ENCODE measurements at places on chromosomes 3 and 15.

- no peak for DNase-seq
Measured at GRCh38 chr3:72437661-72438406, 410.4 kb downstream of the SHQ1 start.

DNA sequence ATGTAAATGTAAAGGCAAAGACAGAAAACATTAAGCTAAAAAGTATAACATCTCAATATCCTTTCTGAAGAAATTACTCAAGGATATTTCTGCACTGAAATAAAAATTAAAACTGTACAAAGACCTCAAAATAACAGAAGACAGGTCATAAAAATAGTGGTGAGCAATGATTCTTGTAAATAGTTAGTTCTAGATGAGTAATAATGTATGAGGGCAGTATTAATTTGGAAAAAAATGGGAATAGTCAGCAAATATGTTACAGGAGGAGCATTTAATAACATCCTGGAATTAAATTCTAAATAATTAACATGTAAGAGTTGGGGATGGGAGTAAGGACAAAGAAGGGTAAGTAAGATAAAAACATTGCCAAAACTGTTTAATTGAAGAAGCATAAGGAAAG is 247.5 kb downstream of the DTWD1 start:
- DNase-seq, result no peak

DNA sequence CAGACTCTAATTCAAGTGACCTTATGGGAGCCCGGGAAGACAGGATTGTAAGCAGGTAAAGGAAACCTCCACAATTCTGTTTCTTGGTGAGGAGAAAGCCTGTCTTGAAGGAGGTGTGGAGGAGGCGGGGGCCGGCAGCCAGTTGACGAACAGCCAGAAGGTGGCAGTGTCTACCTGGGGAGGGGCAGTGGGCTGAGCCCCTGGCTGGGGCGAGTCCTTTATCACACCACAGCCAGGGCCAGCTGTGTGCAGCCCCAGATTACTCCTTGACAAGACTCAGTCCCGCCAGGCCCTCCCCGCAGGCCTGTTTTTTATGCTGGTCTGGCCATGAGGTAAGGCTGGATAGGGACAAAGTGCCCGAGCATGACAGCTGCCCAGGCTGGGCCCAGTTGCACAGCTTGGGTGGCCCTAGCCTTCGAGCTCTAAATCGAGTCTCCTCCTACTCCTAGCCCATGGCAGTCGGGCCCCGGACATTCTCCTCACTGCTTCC is 40.9 kb upstream of the IDH2 start:
- peak; percentile 76 for DNase-seq

- no peak for DNase-seq
Measured at GRCh38 chr15:67116742-67117141, 51.3 kb downstream of the SMAD3 start.

- no peak for DNase-seq
Measured at GRCh38 chr15:43799209-43799944, 643 bp downstream of the SERINC4 start.

- no peak for DNase-seq
Measured at GRCh38 chr3:161854232-161854771, 357.7 kb downstream of the OTOL1 start.

DNA sequence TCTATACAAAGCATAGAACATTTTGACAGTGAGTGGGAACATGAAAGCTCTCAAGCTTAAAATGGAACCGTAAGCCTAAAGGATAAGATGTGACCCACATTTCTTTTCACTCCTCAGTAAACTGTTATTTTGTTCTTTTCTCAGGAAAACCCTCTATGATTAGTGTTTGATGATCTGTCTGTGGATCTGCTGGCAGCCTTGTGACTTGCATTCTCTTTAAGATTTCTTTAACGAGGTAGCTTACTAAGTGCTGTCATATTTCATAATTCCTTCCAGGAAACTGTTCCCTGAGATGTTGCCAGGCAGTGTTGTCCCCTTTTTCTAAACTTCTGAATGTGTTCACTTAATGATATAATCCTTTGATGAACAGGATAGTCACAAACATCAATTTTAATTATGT is 167.6 kb downstream of the PYDC2 start:
- DNase-seq, result no peak

DNA sequence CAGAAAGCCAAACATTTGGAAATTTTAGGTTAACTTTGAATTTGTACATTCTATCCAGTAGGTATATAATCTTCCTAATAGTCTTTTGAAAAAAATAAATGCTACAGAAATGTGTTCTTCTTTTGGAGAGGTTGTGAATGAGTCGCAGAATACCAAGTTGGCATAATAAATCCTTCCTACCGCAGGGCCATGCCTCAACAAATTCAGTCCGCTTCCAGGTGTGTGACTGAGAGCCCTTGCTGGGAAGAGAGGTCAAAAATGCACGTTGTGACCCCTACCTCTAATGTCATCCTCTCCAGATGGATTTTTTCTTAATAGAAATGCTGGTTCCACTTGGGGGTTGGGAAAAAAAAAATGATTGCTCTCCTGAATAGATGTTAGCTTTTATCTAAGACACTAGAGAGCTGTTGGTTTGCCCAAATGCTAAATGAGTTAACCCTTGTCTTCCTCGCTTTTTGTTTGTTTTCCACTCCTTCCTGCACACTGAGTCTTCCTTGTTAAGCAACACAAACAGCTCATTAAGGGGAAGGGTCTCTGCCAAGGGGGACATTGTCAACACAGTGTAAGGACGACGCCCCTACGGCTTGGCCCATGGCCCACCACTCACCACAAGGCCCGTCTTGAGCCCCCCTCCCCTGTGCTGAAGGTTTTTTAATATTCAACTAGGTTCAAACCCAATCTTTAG is 33.9 kb downstream of the RLBP1 start:
- no peak for DNase-seq

- no peak for DNase-seq
Measured at GRCh38 chr15:81069356-81069755, 64.7 kb upstream of the CFAP161 start.

DNA sequence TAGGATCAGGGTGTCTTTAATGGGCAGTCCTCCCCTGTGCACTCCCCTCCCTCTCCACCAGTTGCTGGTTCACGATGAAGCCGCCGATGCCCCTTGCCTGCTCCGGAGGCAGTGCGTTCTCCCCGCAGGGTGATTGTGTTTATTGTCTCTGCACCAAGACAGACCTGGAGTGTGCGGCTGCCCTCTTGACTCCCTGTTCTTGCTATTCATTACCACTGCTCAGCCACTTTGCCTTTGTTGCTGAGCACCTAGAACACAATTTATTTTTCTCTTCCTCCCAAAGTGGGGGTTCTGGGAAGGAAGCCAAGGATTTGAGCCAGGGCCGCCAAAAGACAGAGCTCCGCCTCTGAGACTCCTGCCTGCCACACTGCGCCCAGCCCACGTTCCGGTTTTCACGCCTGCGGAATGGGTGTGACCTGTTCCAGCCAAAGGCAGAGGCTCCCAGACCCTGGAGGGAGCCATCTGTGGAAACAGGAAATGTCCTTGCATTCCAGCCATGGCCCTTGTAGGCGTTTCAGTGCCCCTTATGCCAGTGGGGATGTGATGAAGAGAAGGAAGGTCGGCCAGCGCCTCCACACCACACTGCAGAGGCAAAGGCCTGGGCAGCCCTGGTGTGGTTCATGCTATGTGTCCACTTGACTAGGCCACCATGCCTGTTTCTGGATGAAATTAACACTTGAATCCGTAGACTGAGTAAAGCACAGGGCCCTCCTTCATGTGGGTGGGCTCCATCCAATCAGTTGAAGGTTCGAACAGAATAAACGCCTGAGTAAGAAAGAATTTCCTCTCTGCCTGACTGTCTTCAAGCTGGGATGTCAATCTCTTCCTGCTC is 85.8 kb downstream of the HMG20A start:
- no peak for DNase-seq

- no peak for DNase-seq
Measured at GRCh38 chr3:186255703-186256331, 106.2 kb downstream of the DGKG start.

- no peak for DNase-seq
Measured at GRCh38 chr15:80730926-80731325, 35.8 kb downstream of the ABHD17C start.

DNA sequence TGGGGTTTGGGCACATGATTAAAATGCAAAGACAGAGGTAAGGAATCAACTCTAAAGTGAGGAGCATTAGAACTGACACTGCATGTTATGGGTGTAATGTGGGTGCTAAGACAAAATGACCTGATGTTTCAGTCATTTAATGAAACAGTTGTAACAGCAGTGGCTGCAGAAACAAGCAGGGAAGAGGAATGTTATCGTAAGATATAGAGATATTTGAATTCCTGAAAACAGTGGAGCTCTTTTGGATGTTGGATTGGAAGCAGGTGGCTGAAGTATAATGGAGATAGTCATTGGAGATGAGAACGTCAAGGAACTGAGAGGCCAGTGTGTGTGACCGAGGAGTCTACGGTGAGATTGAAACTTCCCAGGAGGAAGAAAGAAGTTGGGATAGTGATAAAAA is 1065.2 kb downstream of the ZPLD1 start:
- DNase-seq, result no peak

GRCh38 chr3:48504051-48504946 is at the start of gene SHISA5:
Gene SHISA5, minus strand, starts transcription at chr3:48504174. Its CDS starts 80 bp downstream, at chr3:48504094.
- peak; percentile 67 for DNase-seq

GRCh38 chr3:129560269-129560787 is 17.4 kb downstream of the H1-8 start:
- DNase-seq, result no peak

DNA sequence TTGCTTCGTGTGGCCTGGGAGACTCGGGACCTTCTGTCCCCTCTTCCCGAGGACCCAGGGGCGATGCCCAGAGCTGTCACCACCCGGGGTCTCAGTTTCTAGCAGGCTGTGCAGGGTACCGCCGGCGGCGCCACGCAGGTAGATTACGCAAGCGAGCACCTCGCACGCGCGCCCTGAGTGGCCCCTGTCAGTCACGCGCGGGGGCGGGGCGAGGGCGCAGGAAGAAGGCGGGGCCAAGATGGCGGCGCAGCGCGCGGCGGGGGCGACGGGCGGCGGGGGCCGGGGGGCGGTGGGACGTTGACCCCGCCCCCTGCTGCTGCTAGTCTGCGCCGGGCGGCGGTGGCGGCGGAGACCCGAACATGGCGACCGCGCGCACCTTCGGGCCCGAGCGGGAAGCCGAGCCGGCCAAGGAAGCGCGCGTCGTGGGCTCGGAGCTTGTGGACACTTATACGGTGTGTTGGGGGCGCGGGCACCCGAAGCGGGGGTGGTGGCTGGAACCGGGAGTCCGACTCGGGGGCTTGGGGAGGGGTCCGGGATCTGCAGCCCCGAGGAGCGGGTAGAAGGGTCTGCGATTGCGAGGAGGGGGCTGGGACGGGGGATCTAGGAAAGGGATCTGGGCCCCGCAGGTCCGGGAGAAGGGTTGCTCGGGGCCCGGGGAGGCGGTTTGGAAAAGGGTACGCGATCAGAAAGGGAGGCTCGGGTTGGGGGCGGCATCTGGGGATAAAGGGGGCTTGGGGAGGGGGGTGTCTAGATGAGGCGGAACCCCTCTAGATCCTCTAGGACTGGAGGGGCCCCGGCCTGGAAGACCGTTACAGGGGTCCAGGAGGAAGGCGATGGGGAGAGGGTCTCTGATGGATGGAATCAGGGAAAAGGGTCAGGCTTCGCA is at the start of gene NISCH:
TSS of gene NISCH (plus strand) at position 322 of the 886 bp plus-strand sequence. CDS start at position 360, 38 bp downstream.
- DNase-seq, result peak; percentile 95

GRCh38 chr3:160928183-160928726 is 172.2 kb downstream of the PPM1L start:
- DNase-seq, result no peak

GRCh38 chr15:90868261-90868689 is at the start of gene FURIN:
Gene FURIN, plus strand, starts transcription at chr15:90868588. Its CDS starts 7,153 bp downstream, at chr15:90875741.
- no peak for DNase-seq

GRCh38 chr3:185818267-185818875 is 6.5 kb downstream of the IGF2BP2 start:
- DNase-seq, result no peak

DNA sequence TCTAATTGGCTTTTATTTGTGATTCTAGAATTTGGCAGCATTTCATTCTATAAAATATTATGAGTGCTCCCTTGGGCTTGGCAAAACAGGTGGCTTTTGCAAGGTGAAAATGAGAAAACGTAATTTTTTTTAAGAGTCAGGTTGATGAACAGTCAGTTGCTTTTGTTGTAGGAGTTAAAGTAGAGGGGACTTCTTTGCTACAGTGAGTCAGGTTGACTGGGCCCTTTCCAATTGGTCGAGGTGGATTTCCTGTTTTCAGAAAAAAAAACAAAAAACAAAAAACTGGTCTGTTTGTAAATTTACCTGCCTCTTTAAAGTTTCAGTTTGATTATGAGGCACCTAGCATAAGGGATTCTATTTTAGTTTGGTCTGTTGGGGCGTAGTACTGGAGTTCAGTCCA is 1469.4 kb upstream of the GBE1 start:
- no peak for DNase-seq

DNA sequence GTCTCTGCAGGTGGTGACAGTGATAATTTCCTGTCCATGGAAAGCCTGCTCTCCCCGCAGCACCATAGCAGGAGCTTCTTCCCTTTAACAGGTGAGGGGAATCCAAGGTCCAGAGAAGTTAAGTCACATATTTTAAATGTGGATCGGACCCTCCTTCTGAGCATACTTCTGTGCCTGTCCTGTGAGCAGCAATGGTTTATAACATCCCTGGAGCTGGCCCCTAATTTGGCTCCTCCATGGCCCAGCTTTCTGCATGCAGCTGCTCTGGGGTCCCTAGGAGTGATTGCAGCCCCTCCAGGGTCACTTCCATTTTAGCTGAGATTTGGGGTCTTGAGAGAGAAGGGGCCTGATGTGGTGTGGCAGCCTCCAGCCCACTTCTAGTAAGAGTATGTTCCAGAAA is 127.8 kb downstream of the EEFSEC start:
- no peak for DNase-seq

DNA sequence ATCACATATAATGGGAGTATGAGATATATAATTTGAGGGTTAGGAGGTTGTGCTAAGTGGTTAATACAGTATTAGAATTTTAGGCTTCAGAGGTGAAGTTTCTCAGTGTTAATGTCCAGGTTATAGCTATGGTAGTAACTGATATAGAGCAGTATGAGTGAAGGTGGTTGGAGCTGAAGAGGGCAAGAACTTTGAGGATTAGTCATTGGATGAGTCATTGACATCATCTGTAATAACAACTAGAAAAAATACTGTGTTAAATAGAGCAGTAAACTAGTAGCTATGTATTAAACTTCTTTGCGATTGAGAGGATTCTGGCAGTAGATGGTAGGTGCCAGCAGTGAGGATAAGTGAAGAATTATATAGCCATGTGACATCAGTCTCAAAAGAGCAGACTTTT is 47.5 kb upstream of the EIF3J start:
- no peak for DNase-seq

GRCh38 chr3:81863756-81864155 is 102.3 kb upstream of the GBE1 start:
- DNase-seq, result no peak

DNA sequence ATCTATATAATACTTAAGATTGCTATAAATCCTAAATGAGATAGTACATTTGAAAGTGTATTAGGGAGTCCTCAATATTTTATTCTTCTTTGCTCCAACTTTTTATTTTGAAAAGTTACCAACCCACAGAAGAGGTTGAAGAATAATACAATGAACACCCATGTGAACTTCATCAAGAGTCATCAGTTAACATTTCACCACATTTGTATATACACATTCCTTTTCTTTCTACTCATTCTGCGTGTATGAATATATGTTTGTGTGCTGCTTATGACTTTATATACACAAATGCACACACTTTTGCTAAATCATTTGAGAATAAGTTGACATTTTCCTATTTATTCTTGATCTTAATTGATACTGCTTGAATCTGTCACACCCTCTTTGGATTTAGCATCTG is 193.3 kb upstream of the CGNL1 start:
- DNase-seq, result no peak
